ENCODE measurements at places on chromosomes 12 and 14.

DNA sequence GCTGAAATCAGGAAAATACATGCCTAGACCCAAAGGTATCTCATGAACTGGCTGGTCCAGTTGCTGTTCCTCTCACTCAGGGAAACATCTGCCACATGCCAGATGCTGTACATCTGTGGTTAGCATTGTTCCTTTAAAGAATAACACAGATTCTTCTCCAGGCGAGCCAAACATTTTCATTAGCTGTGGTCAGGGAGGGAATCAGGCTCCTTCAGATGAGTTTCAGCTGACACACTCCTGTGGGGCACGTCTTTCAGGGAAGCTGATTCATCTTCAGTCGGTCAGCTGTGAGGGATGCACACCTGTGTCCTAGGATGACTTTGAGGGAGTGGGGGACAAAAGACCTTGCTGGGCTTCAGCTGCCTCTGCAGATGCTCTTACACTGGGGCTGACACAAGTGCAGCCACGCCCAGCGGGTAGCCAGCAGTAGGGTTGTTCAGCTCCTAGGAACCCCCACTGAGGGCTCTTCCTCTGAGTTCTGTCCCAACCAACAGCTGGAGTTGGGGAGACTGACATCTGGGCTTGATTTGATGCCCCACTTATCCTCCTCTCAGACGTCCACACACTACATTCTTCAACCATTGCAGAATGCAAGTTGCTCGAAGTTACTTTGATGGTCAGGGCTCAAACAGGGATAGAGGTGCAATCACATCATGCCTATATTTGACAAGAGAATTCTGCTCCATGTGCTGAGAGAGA is 155.0 kb downstream of the NUAK1 start:
- H3K4me3 ChIP-seq, result no peak overlapping the region
- H3K4me1 ChIP-seq, result no peaks in the 10 kb centered on the region
- no peaks in the 10 kb centered on the region for H3K27me3 ChIP-seq
- no peak for DNase-seq
- H3K27ac ChIP-seq, result no peak overlapping the region
- H3K36me3 ChIP-seq, result no peaks in the 10 kb centered on the region

DNA sequence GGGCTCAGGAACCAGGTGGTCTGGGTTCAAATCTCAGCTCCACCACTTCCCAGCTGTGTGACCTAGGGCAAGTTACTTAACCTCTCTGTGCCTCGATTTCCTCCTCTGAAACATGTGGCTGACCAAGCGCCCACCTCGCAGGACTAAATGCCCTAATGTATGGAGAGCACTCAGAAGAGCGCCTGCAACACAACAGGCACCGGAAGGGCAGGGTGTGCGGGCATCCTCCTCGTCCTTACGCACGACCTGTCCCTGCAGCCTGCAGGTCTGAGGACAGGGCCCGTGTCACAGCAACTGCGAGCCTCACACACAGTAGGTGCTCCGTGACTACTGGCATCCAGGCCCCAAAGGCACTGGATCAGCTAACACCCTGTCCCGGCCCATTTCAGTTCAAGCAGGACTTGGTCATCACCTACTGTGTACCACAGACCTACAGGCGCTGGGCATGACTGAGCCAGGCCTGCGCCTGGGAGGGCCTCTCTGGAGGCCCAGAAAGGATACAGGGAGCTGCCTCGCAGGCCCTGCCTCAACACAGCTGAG is 131.5 kb downstream of the NCOR2 start:
- peaks cover 56% of the 10 kb centered on the region for H3K36me3 ChIP-seq
- DNase-seq, result no peak
- peaks cover 35% of the 10 kb centered on the region for H3K4me1 ChIP-seq

DNA sequence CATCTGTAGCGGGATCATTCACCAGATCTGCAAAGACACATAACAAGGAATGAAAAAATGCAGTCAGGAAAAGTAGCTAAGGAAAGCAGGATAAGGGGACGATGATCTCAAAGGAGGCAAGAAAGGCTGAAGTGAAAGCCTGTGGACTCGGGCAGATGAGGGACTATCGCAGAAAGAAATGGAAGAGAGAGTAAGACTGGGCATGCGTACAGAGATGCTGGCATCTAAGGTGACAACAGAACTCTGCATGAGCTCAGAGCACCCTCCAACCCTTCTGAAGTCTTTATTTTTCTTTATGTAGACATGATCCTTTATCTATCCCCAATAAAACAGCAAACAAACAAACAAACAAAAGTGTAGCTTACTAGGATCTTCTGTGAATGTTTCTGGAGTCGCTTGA is 7.2 kb downstream of the MFAP5 start:
- H3K4me3 ChIP-seq, result no peak overlapping the region
- no peak overlapping the region for H3K27ac ChIP-seq
- H3K36me3 ChIP-seq, result no peaks in the 10 kb centered on the region
- DNase-seq, result no peak
- no peaks in the 10 kb centered on the region for H3K4me1 ChIP-seq

DNA sequence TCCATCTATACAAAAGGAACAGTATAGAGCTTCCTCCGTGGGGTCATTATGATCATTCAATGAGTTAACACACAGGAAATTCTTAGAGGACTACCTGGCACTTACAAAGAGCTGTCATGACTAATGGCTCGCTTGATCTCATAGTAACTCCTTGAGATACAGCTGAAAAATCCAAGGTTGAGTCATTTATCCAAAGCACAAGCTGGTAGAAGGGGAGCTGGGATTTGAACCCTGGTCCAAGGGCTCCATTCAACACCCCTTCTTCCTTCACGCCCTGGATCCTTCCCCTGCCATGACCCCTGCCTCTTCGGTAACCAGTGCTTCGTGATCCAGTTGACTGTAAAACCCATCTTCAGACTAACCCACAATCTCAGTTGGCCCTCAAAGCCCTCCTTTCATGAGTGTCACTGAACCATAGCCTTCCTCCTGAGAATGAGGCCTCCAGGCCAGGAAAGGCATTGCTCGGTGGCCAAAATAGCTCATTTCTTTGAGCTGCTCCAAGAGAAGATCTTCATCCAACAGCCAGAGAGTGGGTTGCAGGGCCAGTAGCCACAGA is 7.8 kb downstream of the ZFP36L1 start:
- DNase-seq, result peak; percentile 87
- H3K27ac ChIP-seq, result peak overlapping the region; percentile 100
- peaks cover 19% of the 10 kb centered on the region for H3K36me3 ChIP-seq
- no peaks in the 10 kb centered on the region for H3K27me3 ChIP-seq
- H3K4me1 ChIP-seq, result peaks cover 32% of the 10 kb centered on the region

DNA sequence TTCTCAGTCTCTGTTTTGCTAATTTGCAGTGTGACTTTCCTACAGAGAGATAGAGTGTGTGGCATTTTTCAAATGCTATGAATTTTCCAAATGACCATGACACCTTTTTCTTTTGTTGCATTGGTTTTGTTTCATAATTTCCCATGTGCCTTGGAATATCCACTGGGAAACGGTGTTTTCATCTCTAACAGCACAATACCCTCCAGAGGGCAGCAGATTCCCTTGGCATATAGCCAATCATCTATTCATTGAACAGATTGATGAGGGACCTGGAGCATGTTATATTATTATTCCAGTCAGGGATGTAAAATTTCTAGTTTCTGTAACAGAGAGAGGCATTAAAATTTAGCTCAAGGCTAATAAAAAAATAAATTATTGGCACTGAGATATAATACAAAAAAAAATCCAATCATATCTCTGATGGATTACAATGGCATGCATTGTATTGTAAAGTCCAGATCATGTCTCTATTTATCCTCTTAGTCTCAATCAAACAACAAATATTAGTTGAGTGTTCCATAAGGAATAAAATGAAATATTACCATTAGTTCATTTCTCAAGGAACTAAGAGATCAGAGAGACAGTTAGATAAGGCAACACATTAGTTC is 29.6 kb upstream of the NTN4 start:
- H3K36me3 ChIP-seq, result no peaks in the 10 kb centered on the region
- no peaks in the 10 kb centered on the region for H3K27me3 ChIP-seq
- no peak overlapping the region for H3K27ac ChIP-seq
- peaks cover 4% of the 10 kb centered on the region for H3K4me1 ChIP-seq

GRCh38 chr14:91454155-91454554 is 36.5 kb upstream of the CCDC88C start:
- no peak overlapping the region for H3K4me3 ChIP-seq
- H3K27me3 ChIP-seq, result no peaks in the 10 kb centered on the region
- no peaks in the 10 kb centered on the region for H3K4me1 ChIP-seq
